NCI-H1048 (cell line): ENCODE measurements at places on chromosomes 12 and 14.

DNA sequence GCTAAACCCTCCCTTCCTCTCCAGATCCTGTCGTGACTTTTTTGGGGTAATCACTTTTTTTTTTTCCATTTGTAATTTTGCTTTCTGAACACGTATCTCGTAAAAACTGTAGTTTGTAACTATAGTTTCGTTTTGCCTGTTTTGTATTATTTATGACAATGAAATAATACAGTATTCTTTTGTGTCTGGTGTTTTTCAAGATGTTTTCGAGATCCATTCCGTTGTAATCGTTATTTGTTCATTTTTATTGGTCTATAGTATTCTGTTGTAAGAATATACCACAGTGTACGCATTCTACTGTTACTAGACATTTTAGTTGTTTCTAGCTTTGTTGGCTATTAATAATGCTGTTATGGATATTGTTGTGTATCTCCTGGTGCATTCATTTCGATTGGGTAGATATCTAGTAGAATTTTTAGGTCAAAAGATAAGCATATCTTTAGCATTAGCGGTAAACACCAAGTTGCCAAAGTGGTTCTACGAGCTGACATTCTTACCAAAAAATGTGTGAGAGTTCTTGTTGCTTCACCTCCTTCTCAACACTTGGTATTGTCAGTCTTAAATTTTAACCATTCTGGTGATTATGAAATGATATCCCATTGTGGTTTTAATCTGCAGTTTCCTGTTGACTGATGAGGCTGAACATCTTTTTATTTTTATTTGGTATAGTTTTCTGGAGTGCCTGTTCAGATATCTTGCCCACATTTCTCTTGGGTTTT is 92.3 kb upstream of the EVL start:
- no peak for DNase-seq

GRCh38 chr14:67395876-67396189 is 16.1 kb downstream of the PLEK2 start:
- no peak for DNase-seq

DNA sequence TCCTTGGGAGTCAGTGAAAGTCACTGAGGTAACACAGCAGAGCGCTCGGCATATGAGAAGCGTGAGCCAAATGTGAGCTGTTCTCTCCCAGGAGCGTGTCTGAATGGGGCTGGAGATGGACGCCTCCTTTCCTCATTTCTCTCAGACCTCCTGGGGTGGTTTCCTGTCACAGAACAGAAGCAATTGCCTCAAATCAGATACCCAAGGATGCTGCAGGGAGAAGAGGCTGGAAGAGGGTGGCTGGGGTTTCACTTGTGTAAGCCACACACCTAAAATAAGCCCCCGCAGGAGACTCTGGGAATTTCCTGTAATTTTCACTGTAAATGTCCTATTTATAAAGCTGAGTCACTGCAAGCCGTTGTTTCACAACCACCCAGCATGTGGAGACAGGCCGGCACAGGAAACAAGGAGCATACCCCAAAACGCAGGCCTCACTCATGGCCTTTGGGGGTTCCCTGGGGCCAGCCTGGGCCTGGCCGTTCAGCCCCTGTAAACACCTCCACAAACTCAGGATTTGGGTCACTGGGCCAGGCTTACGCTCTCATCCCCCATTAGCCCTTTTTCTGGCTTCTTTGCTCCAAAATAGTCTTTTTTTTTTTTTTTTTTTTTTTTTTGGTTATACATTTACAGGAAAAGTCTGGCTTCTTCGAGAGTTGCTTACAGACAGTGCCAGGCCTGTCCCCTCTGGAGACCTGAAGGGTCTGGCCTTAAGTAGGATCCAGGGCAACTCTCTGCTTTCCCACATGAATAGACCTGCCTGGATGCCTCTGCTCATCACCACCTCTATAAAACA is 55.3 kb downstream of the VCPKMT start:
- DNase-seq, result no peak

DNA sequence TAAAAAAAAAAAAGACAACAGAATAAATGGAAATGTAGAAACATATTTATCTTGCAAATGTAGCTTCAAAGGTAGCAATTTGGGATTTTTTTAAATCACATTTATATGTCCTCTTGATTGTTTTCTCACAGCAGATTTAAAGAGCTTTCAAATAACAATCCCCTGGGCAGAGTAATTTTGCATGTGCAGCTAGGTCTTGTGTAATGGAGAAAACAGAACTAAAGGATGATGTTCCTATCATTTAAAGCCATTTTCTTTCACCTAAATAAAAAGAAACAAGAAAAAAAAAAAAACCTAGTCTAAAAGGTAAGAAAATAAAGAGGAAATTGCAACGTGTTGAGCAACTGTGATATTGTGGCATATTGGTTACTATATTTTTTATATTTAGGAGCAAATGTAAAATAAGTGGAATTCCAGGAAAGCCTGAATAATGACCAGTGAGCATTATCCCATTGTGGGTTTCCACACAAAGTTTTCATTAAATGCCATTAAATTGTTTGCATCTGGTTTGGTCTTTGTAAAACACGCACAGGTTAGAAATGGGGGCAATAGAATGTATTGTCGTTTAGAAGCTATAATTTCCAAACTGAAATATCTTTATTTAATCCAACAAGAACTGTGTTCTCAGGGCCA is 215.6 kb downstream of the SLC6A15 start:
- no peak for DNase-seq

GRCh38 chr12:89384050-89384758 is 31.9 kb upstream of the DUSP6 start:
- no peak for DNase-seq

GRCh38 chr14:68143341-68143841 is 323.8 kb downstream of the RAD51B start:
- no peak for DNase-seq

DNA sequence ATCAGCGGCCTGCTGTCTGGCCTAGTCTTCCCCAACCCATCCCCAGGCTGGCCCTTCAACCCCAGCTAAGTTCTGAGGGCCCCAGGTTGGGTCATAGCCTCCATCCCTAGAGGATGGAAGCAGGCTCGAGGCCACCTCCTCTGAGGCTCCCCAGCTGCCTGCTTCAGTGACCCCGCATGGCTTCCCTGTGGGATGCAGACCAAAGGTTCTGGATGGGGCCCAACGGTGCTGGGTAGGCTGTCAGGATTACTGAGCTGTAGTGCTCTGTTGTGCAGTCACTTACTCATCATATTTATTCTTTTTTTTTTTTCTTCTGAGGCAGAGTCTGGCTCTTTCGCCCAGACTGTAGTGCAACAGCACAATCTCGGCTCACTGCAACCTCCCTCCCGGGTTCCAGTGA is 92.0 kb downstream of the IRF2BPL start:
- DNase-seq, result no peak

DNA sequence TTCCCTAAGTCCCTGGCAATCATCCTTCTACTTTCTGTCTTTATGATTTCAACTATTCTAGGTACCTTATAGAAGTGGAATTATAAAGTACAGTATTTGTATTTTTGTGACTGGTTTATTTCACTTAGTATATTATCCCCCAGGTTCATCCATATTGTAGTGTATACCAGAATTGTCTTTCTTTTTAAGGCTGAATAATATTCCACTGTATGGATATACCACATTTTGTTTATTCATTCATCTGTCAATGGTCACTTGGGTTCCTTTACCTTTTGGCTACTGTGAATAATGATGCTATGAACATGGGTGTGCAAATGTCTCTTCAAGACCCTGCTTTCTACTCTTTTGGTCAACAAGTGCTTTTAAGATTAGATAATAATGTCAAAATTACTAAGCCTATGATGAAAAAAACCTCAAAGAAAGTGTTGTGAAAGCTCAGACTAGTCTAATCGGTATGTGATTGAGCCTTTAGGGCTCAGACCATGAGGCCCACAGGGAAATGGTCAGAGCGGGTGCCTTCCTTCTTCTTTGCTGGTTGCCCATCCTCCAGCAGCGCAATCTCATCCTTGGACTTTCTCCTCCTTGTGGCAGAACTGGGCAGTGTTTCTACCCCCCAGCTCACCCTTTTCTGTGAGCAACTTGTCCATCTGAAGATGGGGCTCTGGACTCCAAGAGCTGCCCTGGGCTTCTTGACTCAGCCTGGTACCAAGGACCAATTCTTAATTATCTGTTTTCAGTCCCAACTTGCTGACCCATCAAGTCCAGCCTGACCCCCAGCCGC is 105.4 kb downstream of the TTC8 start:
- DNase-seq, result no peak

GRCh38 chr14:83320837-83321236 is 1787.2 kb upstream of the SEL1L start:
- no peak for DNase-seq

DNA sequence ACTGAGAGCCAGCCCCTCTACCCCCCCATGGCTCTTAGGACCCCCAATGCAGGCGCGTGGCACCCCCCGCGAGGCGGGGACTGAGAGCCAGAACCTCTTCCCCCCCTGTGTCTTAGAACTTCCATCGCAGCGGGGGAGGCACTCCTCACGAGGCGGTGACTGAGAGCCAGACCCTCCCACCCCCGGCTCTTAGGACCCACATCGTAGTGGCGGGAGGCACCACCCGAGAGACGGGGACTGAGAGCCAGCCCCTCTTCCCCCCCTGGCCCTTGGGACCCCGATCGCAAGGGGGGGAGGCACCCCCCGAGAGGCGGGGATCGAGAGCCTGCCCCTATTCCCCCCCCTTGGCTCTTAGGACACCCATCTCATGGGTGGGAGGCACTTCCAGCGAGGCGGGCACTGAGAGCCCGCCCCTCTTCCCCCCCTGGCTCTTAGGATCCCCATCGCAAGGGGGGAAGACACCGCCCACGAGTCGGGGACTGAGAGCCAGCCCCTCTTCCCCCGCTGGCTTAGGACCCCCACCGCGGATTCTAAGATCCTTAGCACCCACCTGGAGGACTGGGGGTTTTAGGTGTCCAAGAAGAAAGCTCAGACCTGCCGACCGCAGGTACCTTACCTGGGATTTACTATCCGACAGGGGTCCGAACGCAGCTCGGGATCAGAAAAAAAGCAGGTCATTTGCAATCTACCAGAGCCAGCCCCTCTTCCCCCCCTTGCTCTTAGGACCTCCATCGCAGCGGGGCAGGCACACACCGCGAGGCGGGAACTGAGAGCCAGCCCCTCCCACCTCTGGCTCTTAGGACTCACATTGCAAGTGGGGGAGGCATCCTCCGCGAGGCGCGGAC is 44.9 kb downstream of the DDX11 start:
- DNase-seq, result peak; percentile 37

DNA sequence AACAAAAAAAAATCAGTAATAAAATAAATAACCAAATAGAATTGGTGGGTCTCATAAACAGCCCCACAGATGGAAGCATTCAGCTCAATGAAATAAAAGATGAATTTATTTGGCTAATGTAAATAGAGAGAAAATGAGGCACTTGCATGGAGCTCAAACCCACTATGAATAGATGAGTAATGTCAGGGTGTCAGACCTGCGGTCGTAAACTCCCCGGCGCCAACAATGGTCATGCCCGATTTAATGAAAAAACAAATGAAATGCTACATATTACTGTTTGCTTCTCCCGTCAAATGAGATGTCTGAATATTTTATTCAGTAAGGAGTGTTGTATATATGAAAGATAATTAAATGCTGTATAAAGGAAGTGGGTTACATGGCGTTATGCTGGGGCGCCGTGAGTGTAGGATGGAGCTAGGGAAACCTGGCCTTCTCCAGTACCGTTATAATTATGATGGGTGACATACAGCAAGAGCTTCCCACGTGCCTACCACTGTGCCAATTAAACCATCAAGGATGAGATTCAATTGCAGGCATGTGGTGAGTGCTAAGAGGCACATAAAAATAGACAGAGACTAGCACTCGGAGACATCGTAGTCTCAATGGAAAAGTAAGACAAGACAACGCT is 648.1 kb downstream of the BCL11B start:
- no peak for DNase-seq

DNA sequence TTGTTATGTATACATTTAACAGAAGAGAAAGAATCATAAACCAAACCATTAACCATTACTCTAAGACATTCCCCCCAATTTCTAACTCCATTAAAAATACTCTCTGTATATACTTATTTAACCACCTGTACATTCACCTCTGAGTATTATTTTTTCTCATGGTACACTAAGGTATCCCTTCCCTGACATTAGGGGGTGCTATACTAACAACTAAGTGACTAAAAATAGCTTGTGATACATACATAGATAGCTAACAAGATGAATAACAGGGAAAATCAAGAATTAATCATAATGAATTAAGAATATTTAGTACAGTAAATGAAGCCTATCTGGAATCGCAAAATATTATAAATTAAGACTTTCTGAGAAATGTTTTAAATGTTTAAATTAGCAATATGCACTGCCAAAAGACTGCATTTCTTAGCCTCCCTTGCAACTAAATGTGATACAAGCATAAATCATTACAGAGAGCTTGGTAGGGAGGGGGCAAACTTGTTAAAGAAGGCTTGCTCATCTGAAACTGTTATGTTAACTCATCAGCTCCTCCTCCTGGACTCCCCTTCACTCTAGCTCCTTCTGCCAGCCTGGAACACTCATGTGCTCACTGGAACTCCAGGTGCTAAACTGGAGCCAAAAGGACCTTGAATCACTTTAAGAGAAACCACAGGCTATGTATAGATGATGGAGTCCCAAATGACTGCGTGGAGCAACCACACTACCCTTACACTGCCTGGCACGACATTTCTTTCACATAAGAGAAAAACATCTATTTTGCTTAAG is 14.9 kb downstream of the C2CD5 start:
- DNase-seq, result no peak

GRCh38 chr12:39958377-39958776 is 147.5 kb downstream of the SLC2A13 start:
- no peak for DNase-seq

GRCh38 chr14:92890830-92891588 is 31.9 kb upstream of the CHGA start:
- DNase-seq, result no peak

DNA sequence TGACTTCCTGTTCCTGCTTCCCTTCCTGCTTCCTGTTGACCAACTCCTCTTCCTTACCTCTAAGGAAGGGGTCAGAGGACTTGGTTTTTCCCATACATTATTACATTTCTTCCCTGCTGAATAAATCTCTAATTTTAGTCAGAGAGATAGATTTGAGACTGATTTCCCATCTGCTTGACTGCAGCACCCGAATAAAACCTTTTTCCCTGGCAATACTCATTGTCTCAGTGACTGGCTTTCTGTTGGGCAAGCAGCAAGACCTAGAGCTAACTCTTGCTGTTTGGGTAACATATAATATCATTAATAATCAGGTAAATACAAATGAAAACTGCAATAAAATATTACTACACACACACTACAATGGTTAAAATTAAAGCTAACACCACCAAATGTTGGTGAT is 132.2 kb downstream of the FSCB start:
- DNase-seq, result no peak
